ENCODE measurements at places on chromosomes 5 and 9. TPM values are rescaled to one million over a fixed set of nuclear protein-coding genes. Genes with fewer than 3 reads are reported as not detected.

Gene GNPDA1
- 16.3 TPM for total RNA-seq

Gene ACSL6
- 34.2 TPM for total RNA-seq

DNA sequence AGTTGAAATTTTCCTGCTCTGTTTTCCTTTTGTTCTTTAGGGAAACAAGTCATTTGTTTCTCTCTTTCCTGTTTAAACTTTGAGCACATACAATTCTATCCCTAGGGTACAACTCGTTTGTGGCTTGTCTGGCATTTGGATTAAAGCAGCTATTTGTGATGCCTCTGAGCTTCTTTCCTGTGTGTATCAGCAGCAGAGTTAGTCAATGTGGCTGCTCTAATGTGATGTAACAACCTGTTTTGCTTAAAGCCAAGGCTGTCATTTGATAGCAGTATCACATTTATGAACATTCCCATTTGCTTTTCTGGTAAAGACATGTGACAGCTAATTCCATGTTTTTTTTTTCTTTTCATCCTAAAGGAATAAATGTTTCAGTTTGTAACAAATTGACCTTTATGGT, 314.3 kb upstream of the CHD1 start:
- no peak for DNase-seq

DNA sequence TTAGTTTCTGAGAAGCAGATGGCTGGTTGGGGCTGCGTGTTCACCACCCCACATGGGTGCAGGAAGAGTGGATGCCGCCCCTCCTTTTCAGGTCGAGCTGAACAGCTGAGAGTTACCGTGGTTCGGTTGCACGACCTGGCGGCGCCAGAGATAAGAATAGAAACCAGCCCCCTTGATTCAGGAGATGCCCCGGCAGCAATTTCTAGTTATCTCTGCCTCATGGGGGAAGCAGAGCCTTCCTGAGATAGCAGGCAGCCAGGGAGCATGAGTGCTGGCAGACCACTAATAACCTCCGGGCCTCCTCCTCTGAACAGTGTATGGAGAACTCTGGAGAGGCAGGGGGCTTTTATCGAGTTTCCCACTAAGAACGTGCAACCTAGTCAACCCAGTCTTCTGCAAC, 177.8 kb downstream of the NSG2 start:
- no peak for DNase-seq

DNA sequence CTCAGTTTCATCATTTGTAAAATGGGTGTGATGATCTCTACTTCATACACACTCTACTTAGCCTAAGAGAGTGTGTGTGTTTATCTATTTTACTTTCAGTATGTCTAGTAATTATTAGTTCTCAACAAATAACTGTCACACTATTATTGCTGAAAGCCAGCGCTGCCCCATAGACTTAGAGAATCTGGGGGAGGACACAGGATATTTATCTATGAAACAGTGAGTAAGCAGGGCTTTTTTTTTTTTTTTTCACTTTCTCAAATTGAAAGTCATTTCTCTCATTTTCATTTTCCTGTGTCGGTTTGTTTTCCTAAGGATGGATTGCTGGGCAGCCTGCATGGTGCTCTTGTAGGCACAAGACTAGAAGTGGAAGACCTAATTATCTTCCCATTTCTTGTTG, 248.4 kb upstream of the RPS23 start:
- DNase-seq: no peak

Gene PNPLA7
- 0.82 TPM for total RNA-seq

Gene ERAP2
- 6.1 TPM for total RNA-seq

DNA sequence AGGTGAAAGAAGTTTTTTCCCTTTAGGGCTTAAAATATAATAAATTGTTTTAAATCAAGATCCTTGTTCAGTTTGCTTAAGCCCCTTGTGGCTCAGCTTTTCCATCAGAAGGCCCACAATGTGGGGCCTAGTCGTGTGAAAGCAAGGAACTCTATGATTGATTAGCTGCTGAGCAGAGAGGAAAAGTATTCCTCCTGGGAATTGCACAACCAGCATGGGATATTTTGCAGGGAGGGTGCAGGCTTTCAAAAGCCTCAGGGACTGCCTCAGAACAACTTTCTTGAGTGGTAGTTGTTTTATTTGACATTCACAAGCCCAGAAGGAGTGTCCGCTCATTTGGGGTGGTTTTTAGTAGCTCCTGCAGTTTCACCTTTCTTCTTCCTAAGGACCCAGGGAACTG, 19.8 kb downstream of the TTC23L start:
- no peak for DNase-seq

- no peak for DNase-seq
Observed at GRCh38 chr5:67577424-67577823, 380.8 kb upstream of the CD180 start.

Gene LCP2
- 1.2 TPM for total RNA-seq

- DNase-seq: no peak
Observed at GRCh38 chr5:176631383-176632200, 1.1 kb downstream of the EIF4E1B start.

DNA sequence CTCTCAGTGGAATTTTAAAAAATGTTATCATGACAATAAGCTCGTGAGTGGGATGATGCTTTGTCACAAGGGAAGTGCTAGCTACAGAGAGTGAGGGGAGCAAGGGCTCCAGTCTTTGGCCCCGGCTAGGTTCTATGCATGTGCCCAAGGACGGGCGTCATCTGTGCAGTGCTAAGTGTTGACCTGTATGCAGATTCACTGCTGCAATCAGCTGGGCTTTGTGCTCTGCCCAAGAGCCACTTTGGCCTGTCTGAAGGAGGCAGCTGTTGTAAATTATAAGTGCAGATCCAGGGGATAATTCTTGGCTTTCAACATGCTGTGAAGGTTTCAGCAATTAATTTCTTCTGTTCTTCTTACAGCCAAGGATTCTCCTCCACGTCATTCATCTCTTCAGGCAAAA, 268.6 kb downstream of the PSAT1 start:
- no peak for DNase-seq

Gene ANKRD55
- 2.0 TPM for total RNA-seq

Gene SPAAR
- 0.41 TPM for total RNA-seq

Gene LCN1
- total RNA-seq: not detected

DNA sequence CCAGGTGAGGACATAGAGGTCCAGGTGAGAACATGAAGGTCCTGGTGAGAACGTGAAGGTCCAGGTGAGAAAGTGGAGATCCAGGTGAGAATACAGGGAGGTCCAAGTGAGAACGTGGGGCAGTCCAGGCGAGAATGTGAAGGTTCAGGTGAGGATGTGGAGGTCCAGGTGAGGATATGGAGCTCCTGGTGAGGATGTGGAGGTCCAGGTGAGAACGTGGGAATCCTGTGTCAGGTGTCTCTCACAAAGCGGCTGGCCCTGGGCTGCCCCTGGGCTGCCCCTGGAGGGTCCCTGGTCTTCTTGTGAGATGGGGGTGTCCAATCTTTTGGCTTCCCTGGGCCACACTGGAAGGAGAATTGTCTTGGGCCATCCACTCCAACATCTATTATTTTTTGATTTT, 133.4 kb downstream of the MRPL36 start:
- no peak for DNase-seq

Gene MLANA
- not detected for total RNA-seq

DNA sequence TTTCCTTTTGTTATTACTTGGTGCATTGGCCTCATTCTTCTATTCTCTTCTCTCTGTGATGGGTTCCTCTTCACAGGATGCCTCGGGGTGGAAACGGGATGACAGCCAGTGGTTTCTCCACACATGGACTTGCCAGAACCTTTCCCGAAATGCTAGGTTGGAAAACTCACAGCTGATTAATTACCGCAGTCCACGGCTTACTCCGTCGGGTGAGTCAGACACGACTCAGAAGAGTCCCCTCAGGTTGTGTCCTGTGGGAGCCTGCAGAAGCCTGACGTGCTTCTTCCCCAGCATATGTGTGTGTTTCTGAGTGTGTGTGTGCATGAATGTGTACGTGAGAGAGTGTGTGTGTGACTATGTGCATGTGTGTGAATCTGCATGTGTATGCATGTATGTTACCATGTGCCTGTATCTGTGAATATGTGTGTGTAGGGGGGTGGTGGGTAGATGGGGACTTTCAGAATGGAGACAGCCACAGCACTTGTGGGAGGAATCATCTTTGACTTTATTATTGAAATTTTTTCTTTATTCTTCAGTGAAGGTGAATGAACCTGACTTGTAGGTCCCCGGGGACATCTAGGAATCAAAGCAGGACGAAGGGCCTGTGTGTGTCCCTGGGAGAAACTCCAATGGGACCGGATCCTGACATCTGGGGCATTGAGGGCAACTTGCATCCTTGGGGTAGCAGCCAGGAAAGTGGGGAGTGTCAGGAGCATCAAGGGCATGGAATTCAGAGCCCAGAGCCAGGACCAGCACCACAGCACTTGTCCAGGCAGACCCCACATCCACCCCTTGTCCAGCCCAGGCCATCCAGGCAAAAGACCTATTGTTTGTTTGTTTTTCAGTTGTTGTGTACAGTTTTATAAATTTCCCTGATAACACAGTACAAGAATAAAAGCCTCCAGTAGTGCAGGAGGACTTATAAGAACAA, 21.9 kb upstream of the MED10 start:
- no peak for DNase-seq

- no peak for DNase-seq
Observed at GRCh38 chr5:112634796-112635195, 102.9 kb upstream of the APC start.

DNA sequence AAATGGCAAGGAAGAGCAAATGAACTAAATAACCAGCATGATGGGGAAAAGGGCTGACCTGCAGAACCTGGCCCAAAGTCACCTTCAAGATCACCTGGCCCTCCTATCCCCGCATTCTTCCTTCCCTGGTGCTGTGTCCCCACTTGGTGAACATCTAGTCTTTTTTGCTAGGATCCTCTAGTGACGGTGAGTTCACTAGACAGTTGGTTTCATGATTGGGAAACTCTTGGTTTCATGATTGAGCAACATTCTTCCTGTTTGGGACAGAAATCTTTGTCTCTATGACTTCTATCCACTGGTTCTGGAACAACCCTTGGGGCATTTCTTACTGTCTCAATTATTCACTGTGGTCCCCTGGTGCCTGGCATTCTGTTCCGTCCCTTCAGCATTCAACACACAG, 50.2 kb upstream of the DAB2IP start:
- DNase-seq: no peak

DNA sequence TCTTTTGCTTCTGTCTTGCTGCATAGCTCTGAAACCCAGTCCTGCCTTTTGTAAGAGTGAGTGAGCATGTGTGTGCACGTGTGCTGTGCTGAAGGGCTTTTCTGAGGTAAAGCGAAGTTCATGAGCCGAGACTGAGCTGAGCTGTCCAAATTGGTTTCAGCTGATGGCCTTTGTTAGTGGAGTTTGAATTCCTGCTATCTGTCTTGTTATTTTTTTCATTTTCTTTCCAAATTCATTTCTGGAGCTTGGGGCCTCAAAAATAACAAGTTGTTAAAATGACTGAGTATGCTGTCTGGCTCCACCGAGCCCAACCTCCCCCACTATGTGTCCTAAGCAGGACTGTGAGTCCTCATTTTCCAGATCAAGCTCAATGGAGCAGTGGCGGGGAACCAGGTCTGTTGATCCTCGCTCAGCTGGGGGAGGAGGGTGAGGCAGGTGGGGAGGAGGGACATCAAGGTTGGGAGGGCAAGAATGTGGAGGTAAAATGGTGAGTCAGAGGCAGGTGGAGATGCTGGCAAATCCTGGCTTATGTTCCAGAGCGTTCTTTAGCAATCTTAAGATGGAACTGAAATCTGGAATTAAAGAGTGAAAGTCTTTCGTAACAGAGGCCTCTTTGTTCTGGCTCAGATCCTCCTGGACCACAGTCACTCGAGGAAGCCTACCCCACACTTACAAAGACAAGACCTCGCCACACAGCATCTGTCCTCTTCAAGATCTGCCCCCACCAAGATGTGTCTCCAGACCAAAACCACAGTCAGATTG, 63.9 kb downstream of the SREK1 start:
- DNase-seq: no peak

DNA sequence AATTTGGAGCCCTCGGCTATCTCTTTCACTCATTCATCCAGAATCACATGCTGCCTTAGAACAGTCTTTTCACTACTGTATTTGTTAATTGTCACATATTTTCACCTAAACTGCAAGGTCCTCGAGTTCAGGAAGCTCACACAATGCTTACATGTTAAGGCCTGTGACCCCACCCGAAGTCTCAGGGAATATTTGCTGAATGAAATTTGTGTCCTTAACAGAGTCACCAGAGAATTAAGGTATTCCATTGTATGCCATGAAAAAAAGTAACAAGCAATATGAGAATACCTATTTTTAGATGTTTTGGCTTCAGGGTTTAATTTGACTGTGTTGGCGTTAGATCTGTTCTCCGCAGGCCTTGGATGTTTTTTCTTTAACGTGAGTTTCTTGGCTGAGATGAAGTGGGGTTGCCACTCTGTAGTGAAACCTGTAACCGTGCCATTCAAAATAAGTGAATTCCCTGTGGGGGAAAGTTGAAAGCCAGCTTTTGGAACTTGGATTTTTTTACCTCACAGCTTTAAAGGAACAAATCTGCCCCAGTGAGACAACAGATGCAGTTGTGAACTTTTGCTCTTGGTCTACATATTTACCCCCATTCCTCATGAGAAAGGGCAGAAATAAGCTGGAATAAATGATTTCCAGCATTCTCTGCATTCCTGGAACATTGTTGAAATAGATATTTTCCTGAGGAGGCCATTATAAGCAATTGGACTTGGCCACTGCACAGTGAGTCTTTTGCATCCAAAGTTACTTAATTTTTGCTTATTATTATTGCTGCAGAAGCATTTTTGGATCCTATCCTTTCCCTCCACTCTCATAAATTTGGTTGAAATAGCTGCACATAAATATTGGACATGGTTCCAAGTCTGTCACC, 35.9 kb upstream of the FBP1 start:
- DNase-seq: no peak
